ENCODE measurements at places on chromosomes 2 and 18.

DNA sequence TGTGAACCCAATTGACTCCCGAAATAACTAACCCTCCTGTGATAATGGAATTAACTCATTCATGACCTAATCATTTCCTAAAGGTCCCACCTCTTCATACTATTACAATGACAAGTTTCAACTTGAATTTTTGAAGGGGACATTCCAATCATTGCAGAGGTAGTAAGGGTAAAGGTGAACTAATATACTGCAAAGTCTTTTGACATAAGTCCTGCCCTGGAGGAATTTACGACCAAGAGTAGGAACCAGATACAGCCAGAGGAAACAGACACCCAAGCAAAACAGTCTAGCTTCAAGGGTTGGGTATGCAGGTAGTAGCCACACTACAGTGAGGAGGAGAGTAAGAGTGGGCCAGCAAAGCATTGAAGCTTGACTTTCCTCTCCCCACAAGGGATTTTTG is 1.2 kb upstream of the SRBD1 start:
- DNase-seq, result no peak

- DNase-seq, result no peak
Measured at GRCh38 chr18:32888306-32888705, 115.5 kb upstream of the KLHL14 start.

- no peak for DNase-seq
Measured at GRCh38 chr2:237430861-237431260, 16.9 kb upstream of the COL6A3 start.

DNA sequence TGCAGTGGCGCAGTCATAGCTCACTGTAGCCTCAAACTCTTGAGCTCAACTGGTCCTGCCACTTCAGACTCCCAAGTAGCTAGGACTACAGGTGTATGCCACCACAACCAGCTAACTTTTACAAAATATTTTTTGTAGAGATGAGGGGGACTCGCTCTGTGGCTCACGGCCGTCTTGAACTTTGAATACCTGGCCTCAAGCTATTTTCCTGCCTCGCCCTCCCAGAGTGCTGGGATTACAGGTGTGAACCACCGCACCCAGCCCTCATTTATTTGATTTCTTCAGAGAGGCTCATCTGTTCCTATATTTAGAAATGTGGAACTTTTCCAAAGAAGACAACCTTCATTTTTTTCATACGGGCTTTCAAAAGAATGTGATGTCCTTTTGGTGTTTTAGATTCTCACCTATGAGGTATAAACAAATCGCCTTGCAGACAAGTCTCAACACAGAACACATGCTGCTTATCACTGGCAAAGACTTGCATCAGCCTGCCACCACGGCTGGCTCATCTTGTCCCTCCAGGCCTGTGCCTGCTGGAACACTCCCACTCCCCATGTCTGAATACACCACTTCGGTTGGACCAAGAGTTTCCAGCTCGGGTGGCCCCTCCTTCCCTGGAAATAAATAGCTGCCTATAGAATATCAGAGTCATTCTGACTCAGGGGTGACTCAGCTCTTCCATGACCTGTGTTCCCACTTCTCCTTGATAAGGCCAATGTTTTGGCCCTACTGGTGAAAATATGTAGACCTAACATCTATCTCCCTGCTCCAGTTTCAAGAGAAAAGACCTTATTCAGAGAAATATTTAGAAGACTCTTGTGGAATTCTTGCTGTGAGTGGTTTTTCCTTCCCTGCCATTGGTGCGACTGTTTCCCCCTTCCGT is 202.6 kb downstream of the TGIF1 start:
- DNase-seq, result no peak

DNA sequence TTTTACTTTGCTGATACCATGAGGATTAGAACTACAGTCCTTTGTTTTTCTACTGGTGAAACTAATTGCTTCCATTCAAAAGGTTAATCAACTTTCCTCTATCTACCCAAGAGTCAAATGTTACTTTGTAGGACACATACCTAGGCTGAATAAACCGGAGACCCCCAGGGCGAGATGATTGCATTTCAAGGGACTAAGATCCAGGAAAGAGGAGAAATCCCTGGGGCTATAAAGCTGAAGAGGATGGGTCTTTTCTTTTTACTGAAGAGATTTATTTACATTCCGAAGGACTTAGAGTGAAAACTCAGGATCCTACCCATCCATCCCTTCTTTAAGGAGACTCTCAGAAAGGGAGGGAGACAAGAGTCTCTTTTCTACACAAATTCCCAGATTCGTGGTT is 331.9 kb downstream of the CDH19 start:
- no peak for DNase-seq

DNA sequence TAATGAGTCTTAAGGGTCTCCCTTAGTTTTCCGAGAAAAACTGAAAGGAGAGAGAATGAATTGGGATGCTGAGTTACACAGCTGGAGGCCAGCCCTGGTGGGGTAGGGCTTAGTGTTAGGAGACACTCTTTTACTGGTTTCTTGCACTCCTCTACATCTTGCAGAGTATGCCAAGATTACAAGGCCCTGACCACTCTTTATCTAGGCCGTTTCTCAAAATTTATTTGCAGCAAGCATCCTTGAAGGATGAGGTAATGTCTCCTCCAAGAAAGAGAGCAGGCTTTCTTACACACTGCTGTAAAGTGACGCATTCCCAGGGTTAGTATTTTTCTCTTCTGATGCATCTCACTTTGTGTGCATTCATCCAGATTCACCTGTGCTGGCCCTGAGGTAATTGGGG is 166.2 kb downstream of the TDRD15 start:
- no peak for DNase-seq

DNA sequence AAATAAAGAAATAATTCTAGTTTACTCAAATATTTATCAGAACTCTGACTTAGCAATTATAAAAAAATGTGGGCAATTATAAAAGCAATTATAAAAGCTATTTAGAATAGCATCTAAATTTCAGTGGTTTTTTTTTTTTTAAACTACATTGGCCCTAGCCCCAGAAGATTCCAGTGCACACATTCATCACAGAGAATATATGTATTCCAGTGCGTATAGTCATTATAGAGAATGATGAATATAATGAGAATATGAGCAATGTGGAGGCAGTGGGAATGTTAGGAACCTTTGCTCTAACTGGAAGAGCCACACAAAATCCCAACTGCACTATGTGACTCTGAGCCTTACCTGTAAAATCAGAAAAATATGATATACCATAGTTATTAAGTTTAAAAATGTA is 10.5 kb downstream of the MAP3K2 start:
- no peak for DNase-seq

DNA sequence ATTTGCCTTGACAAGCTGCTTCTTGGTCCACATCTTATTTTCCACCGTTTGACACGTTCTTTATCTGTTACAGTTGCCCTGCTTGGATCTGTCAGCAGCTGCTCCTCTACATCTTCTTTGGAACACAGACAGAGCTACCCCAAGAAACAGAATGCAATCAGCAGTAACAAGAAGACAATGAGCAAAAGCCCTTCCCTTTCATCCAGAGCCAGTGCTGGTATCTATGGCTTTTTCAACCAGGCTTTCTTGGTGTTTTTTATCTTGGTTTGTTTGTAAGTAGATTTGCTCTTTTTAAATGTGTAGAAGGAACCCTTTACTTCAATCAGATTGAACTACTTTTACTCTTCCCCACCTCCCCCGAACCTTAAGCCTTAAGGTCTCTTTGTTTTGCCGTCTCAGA is 41.9 kb downstream of the CLIP4 start:
- no peak for DNase-seq

GRCh38 chr18:59514203-59514602 is 155.1 kb upstream of the LMAN1 start:
- DNase-seq, result no peak

DNA sequence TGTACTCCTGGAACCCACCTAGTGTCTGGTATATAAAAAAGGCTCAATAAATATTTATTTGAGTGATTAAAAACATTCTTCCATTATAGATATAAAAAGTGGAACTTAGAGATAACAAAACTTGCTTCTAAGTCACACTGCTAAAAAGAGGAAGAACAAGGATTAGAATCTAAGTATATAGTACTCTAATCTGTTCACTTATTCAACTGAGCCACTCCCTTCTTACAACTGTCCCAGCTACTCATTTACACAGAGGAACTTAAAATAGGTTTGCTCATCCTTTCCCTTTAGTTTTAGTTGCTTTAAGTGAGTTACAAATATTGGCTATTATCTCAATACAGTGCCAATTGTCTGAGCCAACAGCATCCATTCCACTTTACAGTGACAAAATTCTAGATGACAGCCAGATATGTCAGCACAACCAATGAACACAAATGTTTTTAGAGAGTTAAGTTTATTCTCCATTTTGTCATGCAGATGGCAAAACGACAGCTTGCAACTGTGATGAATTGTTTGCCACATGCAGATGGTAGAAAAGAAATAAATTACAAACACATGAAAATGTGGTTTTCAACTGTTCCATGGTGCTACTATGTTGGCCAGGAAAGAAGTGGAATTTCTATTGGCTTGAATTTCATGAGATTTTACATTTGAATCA is 280.7 kb upstream of the ZC3H15 start:
- no peak for DNase-seq

DNA sequence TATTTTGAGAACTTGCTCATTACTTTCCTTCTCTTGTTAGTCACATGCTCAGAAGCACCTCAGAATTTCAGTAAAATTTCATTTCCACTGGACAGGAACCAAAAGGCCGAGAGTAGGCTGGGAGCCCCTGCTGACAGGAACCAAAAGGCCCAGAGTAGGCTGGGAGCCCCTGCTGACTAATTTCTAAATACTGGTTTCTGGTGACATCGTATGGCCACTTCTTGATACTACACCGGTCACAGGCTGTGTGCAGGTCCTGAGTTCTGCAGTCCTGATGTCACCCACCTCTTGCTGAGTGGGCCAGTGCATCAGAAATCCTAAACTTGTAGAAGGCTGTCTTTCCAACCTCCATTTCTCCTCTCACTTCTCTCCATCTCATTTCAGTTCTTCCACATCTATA is 17.7 kb upstream of the EN1 start:
- no peak for DNase-seq

GRCh38 chr2:224523626-224524577 is 61.3 kb downstream of the CUL3 start:
- no peak for DNase-seq

DNA sequence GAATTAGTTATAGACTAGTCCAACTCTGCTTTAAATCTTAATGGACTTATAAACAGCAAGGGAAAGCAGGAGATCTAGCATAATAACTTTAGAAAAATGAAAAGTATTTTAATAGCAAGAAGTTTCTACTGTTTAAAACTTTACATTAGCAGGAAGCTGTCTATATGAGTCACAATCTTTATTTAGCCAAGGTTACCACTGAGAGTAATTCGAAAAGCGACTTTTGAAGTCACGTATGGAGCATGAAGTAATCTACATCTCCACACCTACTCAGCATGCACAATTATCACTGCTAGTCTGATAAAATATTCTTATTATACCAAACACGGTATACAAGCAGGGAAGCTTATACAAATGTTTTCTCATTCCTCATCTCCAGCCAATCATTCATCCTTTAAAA is 515.4 kb upstream of the SOX11 start:
- DNase-seq, result no peak

DNA sequence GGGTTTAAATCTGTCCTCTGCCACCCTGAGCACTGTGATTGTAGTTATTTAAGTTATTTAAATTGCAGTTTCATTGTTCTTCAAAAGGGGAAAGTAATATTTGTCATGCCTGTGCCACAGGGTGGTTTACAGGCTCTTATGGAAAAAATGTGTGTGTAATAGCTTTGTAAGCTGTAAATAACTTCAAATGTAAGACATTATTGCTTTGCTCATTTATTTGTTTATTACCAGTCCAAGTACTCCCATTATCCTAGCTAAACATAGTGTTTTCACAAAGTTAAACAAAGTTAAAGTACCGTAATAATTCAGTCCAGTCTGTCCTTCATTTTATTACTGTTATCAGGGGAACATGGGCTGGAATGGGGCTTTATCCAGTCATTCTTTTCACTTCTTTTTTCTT is 43.4 kb upstream of the IGFBP2 start:
- DNase-seq, result no peak

- no peak for DNase-seq
Measured at GRCh38 chr2:62055724-62056336, 140.1 kb upstream of the B3GNT2 start.

DNA sequence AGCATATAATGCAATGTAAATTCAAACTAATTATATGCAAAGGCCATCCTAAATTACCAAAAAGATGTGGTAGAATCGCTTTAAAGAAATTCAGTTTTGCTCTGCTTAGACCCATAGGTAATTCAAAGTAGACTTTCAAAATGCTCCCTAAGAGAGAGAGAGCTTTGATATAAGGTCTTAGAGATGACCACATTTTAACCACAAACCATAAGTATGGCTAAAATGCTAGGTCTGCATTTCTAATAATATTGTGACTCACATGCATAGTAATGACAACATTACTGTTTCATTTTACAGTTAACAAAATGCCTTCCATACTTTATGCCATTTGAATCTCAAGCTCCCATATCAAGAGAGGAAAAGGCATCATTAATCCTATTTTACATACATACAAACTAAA is 144.5 kb downstream of the RAD51AP2 start:
- no peak for DNase-seq

DNA sequence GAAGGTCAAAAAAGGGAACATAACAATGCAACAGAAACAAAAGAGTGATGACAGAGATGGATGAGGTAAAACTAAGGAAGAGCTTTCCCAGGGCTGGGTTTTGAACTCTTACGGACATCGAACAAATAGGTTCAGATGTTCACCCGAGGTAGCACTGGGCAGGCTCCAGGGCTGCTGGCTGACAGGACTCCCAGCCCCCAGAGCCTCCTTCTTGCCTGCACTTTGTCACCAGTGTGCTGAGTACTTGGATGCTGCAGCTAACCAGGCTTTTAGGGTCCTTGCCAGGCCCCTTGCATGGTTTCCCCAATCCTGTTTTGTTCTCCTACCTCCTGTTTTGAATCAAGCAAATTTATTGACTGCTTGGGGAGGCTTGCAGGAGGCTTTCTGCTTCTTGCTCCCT is 322.9 kb downstream of the DYSF start:
- no peak for DNase-seq

GRCh38 chr2:239570216-239570925 is 169.6 kb upstream of the HDAC4 start:
- DNase-seq, result no peak

GRCh38 chr2:24613154-24613814 is 122.2 kb downstream of the NCOA1 start:
- no peak for DNase-seq

GRCh38 chr2:62014102-62014501 is 108.6 kb downstream of the COMMD1 start:
- DNase-seq, result no peak

DNA sequence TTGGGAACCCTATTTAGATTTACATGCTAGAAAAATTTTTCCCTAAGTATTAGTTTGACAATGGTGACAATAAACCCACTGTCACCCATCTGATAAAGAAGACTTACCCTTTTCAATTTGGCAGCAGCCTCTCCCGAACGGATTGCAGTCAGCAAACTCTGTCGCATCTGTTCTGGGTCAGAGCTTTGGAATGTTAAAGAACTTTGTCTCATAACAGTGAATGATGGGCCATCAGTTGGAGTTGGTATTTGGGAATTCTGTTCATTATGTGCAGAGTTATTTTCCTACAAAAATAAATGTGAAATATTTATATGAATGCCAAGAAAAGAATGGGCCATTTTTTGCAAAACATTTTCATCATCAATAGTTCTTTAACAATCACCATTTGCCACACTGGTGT is 70.8 kb upstream of the GRB14 start:
- DNase-seq, result no peak

GRCh38 chr18:11989174-11989573 is 7.9 kb downstream of the IMPA2 start:
- DNase-seq, result no peak

GRCh38 chr2:88747990-88748389 is 56.5 kb downstream of the RPIA start:
- DNase-seq, result no peak

All from esophagus squamous epithelium (tissue), 5 donors.